ENCODE measurements at places on chromosomes 4 and X.

DNA sequence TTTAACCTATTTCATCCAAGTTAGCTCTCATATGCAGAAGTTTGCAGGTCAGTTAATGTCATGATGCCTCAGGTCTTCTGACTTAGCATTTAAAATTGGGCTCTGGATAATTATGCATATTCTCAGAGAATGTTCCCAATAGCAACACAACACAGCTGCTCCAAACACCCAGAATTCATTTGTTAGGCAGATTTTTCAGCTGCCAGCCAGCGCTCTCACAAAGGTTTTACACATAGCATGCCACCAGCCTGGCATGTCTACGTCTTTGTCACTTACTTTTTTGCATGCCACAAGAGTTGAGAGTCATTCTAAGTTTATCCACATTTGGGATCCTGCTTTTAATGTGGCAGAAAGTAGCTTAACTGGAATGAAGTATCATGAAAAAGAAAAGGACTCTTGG lies 84.8 kb downstream of the LIMCH1 start:
- no peak for DNase-seq

- DNase-seq, result no peak
Observed at GRCh38 chrX:110477593-110478228, 119.1 kb downstream of the RTL9 start.

DNA sequence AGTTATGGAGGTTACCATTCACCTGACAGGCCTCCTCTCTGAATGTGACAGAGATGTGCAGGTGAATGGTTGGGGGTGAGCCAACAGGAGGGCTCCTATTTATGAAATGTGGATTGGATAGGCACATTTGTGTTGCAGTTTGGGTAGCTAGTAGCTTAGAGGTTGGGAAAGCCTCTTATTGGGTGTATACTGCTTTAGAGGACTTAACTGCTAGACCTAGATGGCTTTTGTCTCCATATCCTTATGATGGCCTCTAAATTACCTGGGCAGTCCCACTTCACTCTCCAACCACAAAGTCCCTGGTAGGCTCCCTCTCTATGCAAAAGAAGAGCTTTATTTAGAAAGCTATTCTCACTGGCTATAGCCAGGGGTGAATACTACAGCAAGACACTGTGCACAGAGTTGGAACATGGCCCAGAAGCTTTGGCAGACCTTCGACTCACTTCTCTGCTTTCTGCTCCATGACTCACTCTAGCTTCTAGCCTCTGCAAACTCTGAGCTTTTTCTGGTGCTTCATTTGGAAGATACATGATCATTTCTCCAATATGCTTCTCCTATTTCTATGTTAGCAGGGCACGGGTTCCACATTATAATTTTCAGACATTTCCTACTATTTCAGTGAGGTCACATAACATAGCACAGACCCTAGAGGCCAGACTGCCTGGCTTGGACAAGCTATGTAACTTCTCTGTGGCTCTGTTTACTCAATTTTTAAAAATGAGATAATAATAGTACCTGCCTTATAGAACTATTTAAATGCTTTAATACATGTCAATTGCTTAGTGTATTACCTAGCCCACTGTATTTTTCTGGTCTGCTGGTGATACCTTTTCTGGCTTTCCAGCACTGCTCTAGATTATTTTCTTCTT lies 6.0 kb upstream of the VGLL1 start:
- peak; percentile 11 for DNase-seq

DNA sequence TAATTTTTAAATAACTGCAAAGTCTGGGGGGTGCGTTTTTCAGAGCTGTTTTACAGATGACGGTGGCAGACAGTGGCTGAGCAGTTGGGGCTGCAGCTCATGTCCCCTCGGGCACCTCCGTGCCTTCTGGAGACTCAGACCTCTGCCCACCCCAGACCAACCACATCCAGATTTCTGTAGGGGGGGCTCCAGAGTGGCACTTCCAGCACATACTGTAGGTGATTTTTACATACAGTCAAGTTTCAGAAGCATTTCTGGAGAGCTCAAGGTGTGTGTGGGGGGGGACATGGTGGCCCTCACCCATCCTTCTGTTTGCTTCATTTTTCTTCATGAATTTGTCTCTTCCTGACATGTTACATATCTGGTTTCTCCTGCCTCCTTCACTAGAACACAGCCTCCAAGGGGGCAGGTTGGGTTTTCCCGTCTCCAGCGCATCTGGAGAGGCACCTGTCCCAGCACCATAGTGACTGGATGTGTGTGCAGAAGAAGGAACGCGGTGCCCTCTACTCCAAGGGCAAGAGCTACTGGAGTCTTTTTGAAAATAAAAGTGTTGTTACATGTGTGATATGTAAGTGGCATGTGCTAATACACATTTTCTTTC lies 37.5 kb downstream of the TMEM271 start:
- DNase-seq, result no peak

- no peak for DNase-seq
Observed at GRCh38 chr4:98113012-98113411, 30.3 kb downstream of the STPG2 start.

DNA sequence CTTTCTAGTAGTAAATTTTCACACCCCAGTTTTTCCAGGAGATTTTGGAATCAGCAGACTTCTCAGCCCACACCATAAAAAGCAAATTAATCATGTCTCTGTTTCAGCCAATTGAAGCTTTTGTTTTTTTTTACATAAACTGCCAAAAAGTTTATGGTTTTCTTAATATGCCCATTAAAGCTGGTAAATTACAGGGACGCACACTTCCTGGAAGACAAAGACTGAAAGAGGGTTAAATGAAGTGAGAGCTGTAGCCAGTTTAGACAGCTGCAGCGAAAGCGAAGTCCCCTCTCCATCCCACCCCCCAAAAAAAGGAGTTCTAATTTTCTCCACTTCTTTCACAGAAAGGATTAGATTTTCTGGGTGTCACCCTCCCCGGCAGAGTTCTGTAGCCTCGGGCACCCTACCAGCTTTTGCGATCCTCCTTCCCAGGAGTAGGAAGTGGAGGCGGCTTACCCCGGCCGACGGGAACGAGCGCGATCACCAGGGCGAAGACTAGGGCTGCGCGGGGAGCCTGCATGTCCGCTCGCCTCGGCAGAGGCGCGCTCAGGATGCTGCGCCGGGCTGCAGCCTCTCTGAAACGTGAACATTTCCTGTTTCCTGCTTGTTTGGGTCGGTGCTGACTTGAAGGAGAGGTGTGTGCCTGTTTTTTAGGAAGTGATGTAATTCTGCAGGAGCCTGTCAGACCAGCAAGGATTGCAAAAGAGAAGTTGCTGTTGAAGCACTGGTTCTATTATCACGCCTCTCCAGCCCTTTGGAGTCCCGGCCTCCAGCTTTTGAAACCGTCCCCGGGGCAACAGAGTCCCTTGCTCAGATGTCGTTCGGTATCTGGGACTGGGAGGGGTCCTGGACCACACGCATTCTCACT lies at the start of gene TMEM154:
TMEM154 (minus strand) TSS at position 584 of the 868 bp plus-strand sequence; CDS start at position 520, 64 bp downstream.
- DNase-seq, result no peak

DNA sequence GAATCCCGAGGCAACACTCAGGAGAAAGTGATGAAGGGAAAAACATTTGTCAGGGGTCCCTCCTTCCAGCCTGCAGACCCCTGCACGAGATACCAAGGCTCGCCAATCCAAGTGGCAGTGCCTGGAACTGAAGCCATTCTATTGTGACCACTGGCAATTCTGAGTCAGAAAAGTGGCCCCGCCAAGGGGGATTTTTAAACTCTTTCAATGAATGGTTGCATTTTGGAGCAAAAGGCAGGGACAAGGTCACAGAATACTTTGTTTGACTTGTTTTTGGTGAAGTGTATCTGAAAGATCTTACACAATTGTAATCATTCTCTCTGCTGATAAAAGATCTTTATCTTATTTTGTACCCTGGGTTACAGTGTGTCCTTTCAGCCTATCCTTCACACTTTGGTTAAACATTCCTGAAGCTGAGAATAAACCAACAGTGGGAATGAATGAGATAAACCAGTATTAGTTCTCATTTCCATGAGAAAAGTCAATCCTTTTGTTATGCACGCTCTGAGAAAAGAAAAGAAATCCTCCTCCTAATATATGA lies 115.9 kb upstream of the PDLIM3 start:
- DNase-seq, result no peak

- DNase-seq, result peak; percentile 34
Observed at GRCh38 chr4:9762823-9763475, 18.5 kb upstream of the DRD5 start.

DNA sequence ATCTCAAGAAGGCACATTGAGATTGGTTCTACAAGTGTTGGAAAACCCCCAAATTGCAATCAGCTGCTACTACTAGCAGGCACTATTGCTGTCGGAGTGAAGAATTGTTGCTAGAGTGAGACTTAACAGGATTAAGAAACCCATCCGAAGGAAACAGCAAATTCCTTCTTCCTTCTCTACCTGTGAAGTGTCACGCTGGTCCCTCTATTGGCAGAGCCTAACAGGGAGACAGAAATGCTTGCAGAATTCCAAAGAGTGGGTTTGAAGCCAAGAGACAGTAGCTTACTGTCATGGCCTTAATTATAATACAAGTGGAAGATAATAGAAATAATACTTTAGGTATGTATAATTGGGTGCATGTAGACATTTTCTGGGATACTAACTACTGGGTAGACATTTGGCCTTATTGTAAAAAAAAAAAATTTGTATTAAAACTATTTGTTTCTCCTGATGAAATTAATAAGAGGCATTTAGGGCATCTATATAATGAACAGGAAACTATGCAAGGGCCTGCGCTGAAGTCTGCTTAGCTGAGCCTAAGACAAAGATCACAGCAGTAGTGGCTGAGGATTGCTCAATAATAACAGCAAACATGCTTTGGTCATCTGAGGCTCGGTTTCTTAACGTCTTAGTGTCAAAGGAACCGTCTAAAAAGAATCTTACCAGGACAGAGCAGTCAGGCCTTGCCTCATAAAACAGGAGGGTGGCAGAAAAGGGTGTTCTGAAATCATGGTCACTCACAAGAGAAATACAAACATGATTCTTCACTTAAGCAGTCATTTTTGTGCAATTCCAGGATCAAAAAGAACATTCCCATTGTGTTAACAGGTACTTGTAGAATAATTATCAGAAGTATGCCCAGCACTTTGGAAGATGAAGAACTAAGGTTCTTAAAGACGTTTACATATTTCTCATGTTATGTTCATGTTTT lies 40.8 kb downstream of the FAM241A start:
- no peak for DNase-seq

DNA sequence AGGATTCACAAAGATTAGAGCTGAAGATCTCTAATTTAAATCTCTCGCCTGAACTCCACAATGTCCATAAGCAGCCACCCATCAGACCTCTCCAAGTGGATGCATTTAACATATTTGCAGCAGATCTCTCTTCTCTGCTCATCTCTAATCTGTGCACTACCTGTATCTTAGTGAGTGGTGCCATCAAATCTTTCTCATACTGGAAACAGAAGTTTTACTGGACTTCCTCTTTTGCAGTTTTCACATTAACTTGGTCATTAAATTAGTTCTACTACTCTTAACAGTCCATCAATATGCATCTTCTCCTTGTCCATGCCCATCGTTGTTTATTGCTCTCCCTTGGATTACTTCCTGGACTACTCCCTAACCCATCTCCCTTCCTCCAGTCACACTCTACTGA lies 488.5 kb downstream of the IL15 start:
- no peak for DNase-seq

GRCh38 chr4:53481586-53481985 lies 104.1 kb downstream of the FIP1L1 start:
- DNase-seq, result no peak

DNA sequence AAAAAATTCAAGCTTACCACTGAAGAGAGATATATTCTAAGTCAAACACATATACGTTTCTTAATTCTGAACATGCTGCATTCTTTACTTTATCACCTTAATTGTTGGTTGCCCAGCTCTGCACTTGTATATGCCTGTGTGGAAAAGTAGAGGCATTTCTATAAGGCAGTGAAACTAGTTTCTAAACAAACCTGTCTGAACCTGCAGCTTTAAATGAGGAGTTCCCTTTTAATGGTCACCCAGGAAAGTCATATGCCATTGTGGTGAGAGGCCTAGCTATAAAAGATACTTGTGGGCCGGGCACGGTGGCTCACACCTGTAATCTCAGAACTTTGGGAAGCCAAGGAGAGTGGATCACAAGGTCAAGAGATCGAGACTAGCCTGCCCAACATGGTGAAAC lies 147.4 kb upstream of the RXFP1 start:
- no peak for DNase-seq

DNA sequence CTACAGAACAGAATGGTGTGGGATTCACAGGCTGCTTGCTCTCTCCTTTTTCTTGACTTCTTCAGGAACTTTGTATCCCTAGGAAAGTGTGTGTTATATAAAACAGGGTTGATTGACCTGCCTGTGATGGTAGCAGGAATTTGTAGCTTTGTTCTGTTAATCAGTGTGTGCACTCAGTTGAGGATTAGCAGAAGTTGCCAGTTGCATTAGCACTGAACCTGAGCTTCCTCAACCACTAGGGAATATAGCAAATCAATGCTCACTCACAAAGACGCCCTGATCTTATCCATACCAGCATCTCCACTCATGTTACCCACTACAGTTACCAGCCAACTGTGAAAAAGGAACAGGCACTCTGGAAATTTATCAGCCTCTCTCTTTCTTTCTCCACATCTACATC lies 319.1 kb upstream of the EMCN start:
- no peak for DNase-seq

DNA sequence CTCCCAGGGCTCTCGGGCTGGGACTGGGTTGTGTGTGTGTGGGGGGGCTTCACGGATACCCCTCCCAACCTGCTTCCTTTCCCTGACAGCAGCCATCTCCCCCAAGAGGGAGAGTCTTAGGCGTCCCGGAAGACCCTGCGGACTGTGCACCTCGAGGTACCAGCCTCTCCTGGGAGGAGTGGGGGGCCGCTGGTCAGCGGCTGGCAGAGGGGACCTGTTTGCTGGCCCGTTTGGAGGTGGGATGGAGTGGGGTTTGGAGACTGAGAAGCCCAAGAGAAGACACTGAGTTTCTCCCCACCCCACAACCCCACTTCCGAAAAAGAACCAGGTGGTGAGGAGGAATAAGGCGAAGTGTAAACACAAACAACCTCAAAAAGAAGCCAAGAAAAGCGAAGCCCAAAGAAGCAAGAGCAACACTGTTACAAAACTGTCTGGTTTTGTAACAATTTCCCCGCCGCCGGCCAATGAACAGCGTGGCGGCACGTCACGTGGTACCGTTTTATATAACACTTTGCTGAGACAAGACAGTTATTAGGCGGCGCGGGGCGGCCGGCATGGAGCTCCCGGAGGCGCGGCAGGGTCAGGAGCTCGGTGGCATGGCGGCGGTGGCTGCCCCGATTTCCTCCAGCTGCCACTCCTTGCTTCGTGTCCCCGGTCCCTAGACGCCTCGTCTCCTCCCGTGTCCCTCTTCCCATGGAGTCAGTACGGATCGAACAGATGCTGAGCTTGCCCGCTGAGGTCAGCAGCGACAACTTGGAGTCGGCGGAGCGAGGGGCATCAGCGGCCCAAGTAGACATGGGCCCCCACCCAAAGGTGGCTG lies at the start of gene LONRF3:
LONRF3 (plus strand) TSS at position 531 of the 820 bp plus-strand sequence; CDS start at position 694, 163 bp downstream.
- DNase-seq, result peak; percentile 36

DNA sequence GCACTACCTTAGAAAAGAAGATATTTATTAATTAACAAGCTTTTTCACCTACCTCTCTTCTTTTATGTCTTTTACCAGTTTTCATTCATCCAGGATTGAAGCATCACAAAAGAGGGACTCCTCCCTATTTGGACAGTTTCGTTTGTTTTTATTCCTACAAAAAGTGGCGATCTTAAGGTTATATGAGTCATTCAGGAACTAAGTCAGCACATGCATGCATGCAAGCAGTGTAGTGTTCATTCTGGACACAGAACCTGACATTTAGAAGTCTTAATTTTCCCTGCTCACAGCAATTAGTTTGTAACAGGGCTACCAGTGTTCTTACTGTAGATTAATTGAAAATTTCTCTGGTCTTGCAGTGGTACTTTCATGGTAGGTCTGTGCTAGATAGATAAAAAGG lies 47.9 kb upstream of the QRFPR start:
- no peak for DNase-seq

All from HS-27A (cell line).